ENCODE measurements at places on chromosomes 16 and 17. TPM values are rescaled to one million over a fixed set of nuclear protein-coding genes. Genes with fewer than 3 reads are reported as not detected.

DNA sequence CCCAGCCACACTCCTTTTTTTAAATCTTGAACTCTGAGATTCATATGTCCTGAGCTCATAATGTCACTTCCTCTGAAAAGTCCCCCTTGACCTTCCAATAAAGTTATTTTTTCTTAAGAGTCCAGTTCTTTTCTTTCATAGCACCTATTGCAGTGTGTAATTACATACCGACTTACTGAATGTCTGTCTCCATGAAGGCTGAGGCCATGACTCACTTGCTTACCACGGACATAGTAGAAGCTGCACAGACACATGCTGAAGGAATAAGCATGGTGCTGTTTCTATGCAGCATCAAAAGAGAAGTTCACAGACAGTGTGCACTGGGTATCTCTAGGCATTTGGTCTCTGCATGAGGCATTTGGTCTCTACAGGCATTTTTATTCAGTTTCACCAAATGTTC, 77.2 kb downstream of the C17orf67 start:
- peak; percentile 98 for DNase-seq

The LGALS9B gene
- not detected for total RNA-seq

DNA sequence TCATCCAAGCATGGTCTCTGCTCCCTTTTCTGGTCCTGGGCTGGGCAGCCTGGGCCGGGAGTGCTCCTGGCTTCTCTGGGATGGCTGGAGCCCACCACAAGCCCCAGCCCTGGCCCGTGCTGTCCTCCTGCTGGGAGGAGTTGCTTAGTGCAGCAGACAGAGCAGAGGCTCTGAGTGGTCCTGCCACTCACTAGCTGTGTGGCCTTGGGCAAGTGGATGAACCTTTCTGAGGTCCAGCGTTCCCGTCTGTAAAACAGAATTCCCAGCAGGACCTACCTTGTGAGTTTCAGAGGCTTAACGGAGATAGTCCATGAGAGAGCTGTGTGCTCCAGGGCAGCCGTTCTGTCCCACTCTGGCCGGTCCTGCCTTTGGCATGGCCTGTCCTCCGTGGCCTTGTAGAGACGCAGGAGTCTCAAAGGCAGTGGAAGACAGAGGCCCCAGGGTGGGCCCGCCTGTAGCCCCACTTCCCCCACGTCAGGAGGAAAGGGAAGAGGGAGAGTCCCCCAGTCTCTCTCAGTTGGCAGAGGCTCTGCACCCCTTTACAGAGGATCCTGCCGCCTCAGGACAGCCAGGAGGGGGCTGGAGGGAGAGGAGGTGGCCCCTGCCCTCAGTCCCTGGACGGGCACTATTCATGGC, 7.8 kb downstream of the MYO15B start:
- DNase-seq: no peak

The CLEC3A gene
- total RNA-seq: not detected

- DNase-seq: no peak
These were observed 50.3 kb downstream of the ABCC12 start for GRCh38 chr16:48105456-48105855.

DNA sequence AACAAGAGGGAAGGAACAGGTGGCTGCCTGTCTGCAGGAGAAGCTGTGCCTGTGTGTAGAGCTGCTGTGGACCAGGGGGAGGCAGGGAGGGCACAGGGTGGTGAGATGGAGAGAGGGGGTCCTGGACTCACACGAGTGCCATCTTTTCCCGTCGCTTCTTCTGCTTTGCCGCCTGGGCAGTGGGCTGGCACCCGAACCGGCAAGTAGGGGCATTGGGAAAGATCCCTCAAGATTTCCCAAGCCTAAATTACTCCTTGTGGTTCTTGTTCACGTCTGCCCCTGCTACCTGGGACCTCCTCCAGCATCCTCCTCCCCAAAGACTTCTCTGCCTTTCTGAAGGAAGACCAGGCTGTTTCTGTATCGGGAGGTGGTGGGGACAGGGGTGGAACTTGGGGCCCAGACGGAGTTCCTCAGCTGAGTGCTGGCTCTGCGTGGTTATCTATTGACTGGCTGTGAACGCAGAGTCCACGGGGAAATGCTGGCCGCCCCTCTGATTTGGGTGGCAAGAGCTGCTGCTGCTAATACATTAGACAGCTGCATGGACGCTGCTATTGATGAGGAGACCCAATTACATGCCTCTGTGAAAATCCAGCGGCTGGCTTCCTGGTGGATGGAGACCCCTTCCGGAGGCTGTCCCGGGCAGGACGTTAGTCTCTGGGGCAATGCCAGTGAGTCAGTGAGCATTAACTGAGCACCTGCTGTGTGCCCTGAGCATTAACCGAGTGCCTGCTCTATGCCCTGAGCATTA, 114.5 kb downstream of the OR1D5 start:
- no peak for DNase-seq

DNA sequence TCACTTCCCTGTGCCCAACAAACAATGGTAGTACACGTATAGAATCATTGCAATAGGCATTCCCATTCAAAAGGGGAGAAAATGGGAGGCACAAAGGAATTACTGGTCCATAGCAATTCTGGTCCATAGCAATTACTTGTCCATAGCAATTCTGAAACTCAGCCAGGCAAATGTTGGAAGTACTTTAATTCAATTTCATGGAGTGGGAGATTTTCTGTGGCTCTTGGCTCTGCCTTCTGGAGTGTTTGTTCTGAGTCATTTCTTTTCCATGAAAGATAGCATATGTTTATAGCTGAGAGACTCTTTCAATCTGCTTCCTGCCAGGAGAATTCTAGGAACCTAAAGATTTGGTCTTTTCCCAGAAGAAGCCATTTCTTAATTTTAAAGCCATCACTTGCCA, 182.8 kb upstream of the ELAC2 start:
- DNase-seq: no peak

DNA sequence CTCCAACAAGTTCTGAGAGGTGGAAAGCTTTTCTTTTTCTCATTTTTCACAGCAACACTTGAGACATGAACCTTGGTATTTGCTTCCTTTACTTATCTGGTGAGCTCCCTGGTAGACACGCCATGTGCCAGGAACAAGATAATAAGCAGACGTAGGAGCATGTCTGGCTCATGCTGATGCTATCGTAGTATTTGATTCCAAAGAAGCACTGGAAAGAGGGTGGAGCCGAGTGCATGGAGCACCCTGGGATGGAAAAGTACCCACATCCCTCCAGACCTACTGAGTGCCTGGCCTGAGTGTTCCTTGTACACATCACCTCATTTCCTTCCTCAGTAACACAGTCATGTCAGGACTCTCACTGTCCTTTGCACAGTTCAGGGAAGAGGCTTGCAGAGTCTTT, 231.0 kb downstream of the CBLN1 start:
- no peak for DNase-seq

DNA sequence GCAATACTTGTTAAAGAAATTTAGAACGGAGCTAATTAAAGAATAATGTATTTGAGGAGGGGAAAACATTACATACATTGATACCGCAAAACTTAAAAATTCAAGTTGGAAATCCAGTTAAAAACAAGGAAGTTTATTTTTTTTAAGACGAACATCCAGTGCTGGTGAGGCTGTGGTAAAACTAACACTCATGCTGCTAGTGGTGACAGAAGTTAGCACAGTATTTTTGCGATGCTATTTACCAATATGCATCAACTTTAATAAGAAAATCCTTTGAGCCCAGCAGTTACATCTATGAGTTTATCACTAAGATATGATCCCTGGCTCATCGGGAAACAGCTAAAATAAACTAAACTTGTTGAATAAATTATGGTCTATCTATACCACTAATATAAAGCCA, 31.7 kb downstream of the GSPT1 start:
- DNase-seq: no peak

DNA sequence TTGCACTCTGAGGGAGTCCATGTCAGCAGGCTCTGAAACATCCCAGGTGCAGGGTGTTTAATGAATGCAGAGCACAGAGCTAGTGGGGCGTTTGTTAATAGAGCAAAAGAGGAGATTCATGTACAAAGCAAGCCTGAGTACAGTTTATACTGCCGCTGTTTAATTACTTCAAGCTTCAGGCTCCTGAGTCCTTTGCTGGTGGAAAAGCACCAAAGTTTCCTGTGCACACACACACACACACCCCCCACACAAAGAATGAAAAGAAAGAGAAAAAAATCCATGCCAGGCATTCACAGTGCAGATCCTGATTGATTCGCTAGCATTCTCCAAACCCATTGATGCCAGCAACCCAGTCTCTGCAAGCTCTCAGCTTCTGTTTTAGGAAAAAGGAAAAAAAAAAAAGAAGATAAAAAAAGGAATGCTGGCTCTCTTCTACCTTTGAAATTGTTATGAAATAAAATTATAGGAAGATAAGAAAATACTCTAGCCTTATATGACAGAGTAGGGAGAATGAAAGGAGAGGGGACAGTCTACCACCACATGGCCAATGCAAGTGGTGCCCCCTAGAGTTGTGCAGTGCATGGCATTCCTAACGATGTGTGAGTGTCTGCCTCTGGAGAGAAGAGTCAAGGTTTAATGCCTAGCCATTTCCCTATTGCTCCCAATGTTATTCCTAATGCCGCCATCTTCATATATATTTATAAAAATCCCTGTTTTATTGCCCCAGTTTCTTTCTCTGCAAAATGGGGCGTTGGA, 216.5 kb downstream of the TMEM114 start:
- no peak for DNase-seq

GRCh38 chr17:1956134-1956533, 69.0 kb downstream of the RTN4RL1 start:
- no peak for DNase-seq

The ATP2A3 gene
- total RNA-seq: 0.15 TPM

- DNase-seq: no peak
These were observed 5.8 kb downstream of the FOXN1 start for GRCh38 chr17:28511858-28512461.

GRCh38 chr16:14302031-14302398, 230.9 kb downstream of the MRTFB start:
- DNase-seq: peak; percentile 40

DNA sequence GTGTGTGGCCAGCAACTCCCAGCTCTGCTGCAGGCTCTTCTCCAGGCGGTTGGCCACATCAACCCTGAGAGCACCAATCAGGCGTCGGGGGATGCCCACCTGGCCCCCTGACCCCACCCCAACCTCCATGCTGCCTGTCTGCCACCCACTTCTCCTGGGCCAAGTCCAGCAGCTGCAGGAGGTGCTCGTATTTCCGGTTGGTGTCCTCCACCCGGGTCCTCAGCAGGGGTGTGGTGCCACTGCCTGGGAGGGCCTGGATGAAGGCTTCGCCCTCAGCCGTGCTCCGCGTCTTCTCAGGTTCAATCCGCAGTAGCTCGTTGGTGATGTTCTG, 44.6 kb downstream of the UBN1 start:
- no peak for DNase-seq

DNA sequence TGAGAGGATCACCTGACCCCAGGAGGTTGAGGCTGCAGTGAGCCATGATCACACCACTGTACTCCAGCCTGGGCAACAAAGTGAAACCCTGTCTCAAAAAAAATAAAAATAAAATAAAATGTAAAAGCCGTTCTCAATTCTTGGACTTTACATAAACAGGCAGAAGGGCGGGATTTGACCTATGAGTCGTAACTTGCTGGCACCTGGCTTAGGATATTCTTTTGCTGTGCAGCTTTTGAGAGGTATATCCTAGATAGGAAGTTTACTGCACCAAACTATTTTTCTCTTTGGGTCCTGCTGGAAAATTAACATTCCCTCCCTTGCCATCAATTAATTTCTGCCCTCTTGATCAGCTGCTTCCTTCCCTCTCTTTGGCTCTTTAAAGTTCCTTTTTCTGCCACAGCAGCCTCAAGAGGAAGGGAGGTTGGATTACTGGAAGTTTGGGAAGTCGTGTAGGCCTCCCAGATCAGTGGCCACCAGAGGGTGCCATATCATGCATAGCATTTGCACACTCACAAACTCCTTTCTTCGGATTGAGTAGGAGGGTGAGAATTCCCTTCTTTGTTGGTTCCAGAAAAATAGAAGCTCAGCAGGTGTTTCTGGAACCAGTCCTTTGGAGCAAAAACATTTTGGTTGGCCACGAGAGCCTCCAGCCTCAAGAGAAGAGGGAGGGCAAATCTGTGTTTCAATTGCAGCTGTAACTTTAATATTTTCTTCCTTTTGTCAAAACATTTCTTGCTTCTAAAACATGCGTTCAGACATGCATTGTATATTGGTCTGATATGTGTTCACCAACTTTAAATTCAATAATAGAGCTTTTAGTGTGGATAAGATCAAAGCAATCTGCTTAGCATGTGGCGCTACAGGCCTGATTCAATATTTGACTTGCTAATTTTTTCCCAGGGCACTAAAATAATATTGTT, 147.3 kb downstream of the CCDC182 start:
- DNase-seq: peak; percentile 65

The LRRC46 gene
- total RNA-seq: 0.59 TPM

The GLIS2 gene
- 23.2 TPM for total RNA-seq

DNA sequence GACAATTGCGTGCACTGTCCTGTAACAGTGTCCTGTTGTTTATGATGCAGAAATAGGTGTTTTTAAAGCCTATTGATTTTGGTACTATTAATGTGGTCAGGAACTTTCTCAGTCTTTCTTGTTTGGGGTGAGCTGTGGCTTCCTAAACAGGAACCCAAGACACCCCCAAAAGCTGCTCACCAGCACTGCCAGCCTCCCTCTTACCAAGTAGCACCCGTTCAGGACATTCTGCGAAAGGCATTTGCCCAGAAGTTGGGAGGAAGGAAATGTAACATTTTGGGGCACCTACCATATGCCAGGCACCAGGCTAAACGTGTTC, 21.6 kb upstream of the STH start:
- DNase-seq: no peak

- DNase-seq: no peak
These were observed 25.1 kb upstream of the SUPT4H1 start for GRCh38 chr17:58377093-58377601.

DNA sequence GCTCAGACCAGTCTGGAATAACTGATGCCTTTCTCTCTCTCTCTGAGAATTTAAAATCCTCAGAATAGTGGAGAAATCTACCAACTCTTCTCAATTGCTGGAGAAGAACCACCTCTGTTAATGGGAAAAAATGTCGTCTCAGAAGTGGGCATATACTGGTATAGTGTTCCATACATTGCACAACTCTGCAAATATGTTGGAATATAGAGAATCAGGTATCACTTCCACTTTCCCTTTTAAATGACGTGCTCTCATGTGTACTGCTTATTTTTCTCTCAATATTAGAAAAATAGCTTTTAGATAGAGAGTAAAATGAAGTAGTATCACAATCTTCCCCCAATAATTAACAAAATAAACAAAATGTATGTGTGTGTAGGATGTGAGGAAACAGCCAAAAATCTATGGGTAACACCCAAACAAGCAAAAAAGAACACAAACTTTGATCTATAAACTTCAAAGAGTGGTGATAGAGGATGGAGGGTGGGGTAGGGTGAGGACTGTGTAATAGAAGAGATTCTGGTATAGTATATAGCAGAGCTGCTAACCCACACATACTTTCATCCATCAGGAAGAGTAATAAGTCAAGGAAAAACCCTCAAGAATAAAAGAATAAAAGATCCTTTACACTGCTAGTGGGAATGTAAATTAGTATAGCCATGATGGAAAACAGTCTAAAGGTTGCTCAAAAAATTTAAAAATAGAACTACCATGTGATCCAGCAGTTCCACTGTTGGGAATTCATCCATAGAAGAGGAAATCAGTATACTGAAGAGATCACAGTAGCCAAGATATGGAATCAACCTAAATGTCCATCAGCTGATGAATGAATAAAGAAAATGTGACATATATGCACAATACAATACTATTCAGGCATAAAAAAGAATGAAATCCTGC, 46.9 kb downstream of the NFATC3 start:
- DNase-seq: no peak
